ENCODE measurements at places on chromosomes 7 and 10.

- DNase-seq = peak; percentile 27
Observed at GRCh38 chr7:132475669-132476116, 100.6 kb downstream of the PLXNA4 start.

GRCh38 chr7:48173756-48174382, 2.6 kb downstream of the ABCA13 start:
- DNase-seq = peak; percentile 65

- no peak for DNase-seq
Observed at GRCh38 chr10:95097805-95098204, 28.5 kb upstream of the CYP2C8 start.

DNA sequence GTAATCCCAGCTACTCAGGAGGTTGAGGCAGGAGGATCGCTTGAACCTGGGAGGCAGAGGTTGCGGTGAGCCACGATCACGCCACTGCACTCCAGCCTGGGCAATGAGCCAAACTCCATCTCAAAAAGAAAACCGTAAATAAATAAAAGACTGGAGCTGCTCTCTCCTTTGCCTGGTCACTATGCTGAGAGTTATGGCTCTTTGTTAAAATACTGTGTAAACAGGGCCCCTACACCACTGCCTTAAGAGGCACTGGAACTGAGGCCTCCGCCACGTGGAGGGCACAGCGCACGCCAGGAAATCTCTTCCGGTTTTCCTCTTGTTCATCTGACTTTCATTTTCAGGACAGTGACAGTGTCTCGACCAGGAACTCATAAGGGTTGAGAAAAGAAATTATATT, 123.3 kb downstream of the PAXIP1 start:
- no peak for DNase-seq

- no peak for DNase-seq
Observed at GRCh38 chr10:126090443-126090842, 194.1 kb downstream of the FANK1 start.

DNA sequence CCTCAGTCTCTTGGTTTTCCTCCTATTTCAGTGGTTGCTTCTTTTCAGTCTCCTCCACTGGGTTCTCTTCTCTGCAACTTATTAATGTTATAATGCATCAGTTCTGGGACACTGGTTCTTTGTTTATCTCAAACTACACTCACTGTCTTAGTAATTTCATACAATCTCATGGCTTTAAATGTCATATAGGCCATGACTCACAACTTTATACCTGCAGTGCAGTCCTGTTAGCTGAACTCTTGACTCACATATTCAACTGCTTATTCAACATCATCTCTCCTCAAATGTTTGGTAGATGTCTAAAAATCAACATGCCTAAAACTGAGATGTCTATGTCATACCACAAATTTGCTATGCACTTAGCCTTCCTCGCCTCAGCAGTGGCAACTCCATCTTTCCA, 101.2 kb upstream of the PALS2 start:
- no peak for DNase-seq

GRCh38 chr7:55207436-55208125, 157.6 kb upstream of the LANCL2 start:
- DNase-seq = no peak

GRCh38 chr10:96709525-96709924, 10.8 kb downstream of the PIK3AP1 start:
- DNase-seq = no peak

GRCh38 chr10:16828114-16828568, 10.9 kb upstream of the RSU1 start:
- DNase-seq = peak; percentile 84

DNA sequence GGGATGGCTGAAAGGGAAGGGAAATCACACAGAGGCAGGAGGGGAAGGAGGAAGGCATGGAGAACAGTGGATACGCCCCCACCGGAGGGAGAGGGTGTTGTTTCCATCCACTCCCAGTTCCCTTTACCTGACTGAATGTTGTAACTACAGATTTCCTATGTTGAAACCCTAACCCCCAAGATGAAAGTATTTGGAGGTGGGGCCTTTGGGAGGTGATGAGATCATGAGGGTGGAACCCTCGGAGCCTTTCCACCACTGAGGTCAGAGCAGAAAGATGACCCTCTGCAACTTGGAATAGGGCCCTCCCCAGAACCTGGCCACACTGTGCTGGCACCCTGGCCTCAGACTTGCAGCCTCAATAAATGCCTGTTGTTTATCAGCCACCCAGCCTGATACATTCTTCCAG, 48.6 kb upstream of the CNPY1 start:
- no peak for DNase-seq
